Natural killer cell treated with Interleukin-12 subunit alpha and Interleukin-12 subunit beta and Interleukin-15 and Interleukin-18, amount 100 ng/mL, for 72 hours (primary cell): ENCODE measurements at places on chromosomes 2 and 18. TPM values are rescaled to one million over a fixed set of nuclear protein-coding genes. Genes with fewer than 3 reads are reported as not detected.

DNA sequence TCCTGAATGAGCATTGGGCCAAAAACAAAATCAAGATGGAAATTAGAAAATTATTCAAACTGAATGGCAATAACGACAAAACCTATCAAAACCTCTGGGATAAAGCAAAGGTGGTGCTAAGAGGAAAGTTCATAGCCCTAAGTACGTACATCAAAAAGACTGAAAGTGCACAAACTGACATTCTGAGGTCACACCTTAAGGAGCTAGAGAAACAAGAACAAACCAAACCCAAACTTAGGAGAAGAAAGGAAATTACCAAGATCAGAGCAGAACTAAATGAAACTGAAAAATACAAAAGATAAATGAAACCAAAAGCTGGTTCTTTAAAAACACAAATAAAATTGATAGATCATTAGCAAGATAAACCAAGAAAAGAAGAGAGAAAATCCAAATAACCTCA is 1543.5 kb upstream of the ACVR2A start:
- no peaks in the 10 kb centered on the region for H3K27me3 ChIP-seq
- no peaks in the 10 kb centered on the region for H3K4me1 ChIP-seq
- no peak for DNase-seq
- H3K36me3 ChIP-seq = peaks cover 11% of the 10 kb centered on the region
- no peak overlapping the region for H3K27ac ChIP-seq

DNA sequence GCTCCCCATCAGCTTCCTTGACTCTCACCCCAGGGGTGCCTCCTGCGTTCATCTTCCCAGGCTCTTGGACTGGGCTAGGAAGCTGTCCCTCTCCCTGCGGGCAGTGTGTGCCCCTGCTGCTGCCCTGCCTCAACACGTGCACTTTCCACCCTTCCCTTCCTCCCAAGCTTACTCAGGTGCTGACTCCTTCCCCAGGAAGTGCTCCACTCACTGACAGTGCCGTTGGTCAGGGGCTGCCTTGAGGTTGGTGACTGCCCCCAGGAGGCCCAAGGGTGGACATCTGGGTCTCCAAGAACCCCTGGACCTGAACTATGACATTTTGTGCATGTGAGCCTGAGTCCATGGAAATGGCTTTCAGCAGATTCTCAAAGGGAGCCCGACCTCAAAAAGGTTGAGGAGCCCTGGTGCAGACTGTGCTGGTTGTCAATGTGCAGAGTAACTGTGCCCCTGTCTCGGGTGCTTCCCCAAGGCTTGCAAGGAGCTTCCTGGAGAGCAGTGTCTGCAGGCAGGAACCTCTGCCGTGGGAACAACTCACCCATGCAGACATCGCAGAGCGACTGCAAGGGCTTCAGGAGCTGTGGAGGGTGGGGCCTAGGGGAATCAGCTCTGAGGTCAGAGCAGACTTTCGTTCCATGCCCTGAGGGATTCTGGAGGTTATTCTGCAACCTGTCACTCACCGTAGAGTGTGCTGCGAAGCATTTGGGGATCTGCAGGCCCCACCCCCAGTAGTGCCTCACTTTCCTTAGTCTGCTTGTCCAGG is 116.5 kb upstream of the MCFD2 start:
- no peaks in the 10 kb centered on the region for H3K4me1 ChIP-seq
- H3K27me3 ChIP-seq = no peaks in the 10 kb centered on the region
- H3K36me3 ChIP-seq = no peaks in the 10 kb centered on the region
- no peak overlapping the region for H3K27ac ChIP-seq
- DNase-seq = no peak

DNA sequence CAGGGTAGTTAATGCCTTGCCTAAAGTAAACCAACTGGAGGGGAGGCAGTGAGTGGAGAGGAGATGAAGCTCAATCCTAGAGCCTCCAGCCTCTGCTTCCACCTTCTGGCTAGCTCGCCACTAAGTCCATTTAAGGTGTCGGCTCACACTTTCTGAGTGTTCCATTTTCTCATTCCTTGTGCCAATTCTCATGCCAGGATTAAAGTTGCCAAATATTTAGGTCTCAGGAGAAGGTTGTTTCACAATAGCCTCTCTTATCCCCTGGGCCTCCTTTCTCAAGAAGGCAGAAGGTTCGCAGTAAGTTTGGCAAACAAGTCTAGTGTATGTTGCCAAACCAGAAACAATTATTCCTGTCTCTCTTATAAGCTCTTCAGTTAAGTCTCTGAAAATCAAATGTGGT is 57.2 kb downstream of the TACR1 start:
- H3K27me3 ChIP-seq = peaks cover 5% of the 10 kb centered on the region
- H3K4me1 ChIP-seq = no peaks in the 10 kb centered on the region
- H3K36me3 ChIP-seq = no peaks in the 10 kb centered on the region
- DNase-seq = no peak
- no peak overlapping the region for H3K27ac ChIP-seq

DNA sequence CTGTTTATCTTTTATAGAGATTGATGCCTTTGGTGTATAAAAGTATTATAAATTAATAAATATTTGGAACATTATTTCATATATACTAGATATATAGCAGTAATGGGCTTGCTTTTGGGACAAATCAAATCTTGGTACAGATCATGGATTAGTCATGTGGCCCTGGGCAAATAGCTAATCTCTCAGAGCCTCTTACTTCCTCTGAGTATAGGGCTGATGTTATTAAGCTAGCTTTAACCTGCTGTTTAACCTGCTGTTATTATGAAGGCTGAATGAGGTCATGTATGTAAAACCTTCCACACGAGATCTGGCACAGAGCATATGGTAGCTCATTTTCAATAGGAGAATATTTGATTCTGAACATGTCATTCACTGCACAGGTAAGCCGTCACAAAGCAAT is 5.7 kb downstream of the ITGB6 start:
- no peak for DNase-seq
- H3K4me3 ChIP-seq = no peak overlapping the region
- no peak overlapping the region for H3K27ac ChIP-seq
- peaks cover 21% of the 10 kb centered on the region for H3K4me1 ChIP-seq
- H3K27me3 ChIP-seq = no peaks in the 10 kb centered on the region

DNA sequence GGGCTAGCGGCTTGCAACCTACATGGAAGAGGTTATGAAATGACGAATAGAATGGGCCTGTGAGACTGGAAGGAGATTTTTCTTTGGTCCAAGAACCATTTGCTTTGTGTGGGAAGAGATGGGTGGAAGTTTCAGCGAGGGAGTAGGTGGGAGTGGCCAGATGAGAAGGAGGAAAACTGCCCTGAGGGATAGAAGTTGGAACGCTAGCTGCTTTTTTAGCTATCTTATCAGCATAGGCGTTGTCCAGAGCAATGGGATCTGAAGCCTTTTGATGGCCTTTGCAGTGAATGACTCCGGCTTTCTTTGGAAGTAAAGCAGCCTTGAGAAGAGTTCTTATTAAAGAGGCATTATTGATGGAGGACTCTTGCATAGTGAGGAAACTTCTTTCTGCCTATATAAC is 52.4 kb downstream of the SPTBN1 start:
- no peak overlapping the region for H3K4me3 ChIP-seq
- no peaks in the 10 kb centered on the region for H3K36me3 ChIP-seq
- no peaks in the 10 kb centered on the region for H3K4me1 ChIP-seq
- no peak for DNase-seq

DNA sequence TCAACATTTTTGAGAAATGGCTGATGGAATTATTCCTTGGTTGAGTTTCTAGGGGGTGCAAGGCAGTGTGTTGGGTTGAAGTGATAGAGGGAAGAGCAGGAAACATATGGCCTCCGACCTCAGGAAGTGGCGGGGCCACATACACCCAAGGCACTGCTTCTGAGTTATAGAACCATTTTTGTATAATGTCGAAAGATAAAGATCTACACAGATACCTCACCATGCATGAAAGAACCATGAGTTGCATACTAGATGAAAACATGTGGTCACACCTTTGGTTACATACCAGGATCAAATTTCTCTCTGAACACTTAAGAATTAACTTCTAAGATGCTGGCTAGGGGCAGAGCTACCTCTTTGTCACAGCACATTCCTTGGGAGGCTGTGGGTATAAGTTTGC is 23.2 kb downstream of the LAMA3 start:
- no peak for DNase-seq
- H3K36me3 ChIP-seq = no peaks in the 10 kb centered on the region
- H3K27me3 ChIP-seq = peaks cover 6% of the 10 kb centered on the region
- no peak overlapping the region for H3K4me3 ChIP-seq

The GAL3ST2 gene
- total RNA-seq = 2.8 TPM

GRCh38 chr2:188495969-188496431 is 204.3 kb downstream of the GULP1 start:
- DNase-seq = no peak
- H3K4me3 ChIP-seq = no peak overlapping the region
- H3K36me3 ChIP-seq = peaks cover 6% of the 10 kb centered on the region
- H3K27ac ChIP-seq = no peak overlapping the region
- H3K27me3 ChIP-seq = no peaks in the 10 kb centered on the region

The ZNF396 gene
- 0.52 TPM for total RNA-seq

- no peaks in the 10 kb centered on the region for H3K4me1 ChIP-seq
- no peak overlapping the region for H3K4me3 ChIP-seq
- DNase-seq = no peak
- H3K27ac ChIP-seq = no peak overlapping the region
Measured at GRCh38 chr18:56235481-56236013, 402.8 kb downstream of the TXNL1 start.

DNA sequence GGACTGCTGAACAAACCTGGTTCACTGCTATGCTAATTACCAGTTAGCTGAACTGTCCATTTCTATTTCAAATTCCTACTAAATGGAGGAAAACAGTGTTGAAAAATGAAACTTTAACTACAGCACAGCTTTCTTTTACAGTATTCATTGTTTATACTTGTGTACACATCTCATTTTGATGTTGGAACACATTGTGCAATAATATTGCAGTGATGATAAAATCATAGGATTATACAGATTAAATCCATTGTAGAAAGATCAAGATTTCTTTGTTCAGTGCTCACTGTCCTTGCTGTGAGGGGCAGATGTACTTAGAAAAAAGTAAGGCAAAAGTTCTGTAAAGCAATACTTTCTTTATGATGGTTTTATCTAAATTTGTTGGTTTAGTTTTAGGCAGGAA is 1055.1 kb downstream of the LRP1B start:
- H3K27me3 ChIP-seq = no peaks in the 10 kb centered on the region
- no peak overlapping the region for H3K4me3 ChIP-seq
- no peak overlapping the region for H3K27ac ChIP-seq
- no peaks in the 10 kb centered on the region for H3K36me3 ChIP-seq
- H3K4me1 ChIP-seq = no peaks in the 10 kb centered on the region

The ABCB11 gene
- 0.06 TPM for total RNA-seq

DNA sequence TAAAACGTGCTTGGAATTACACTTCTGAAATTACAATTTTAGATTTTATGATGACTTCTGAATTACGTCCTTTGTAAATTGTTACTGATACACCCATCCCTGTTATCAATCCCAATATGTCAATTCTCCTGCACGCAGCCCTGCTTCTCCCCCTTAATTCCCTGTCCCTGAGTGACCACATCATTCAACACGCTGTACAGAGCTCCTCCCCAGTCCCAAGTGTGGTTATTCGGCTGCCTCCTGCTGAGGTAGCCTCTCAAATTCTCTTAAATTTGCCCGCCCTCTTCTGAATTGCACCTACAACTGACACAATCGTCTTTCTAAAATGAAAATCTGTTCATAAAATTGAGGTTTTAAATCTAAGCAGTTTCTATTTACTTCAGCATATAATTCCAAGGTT is 10.1 kb downstream of the SERPINB8 start:
- H3K4me1 ChIP-seq = peaks cover 27% of the 10 kb centered on the region
- H3K27ac ChIP-seq = no peak overlapping the region
- no peaks in the 10 kb centered on the region for H3K27me3 ChIP-seq
- peaks cover 6% of the 10 kb centered on the region for H3K36me3 ChIP-seq
- no peak overlapping the region for H3K4me3 ChIP-seq

The COL3A1 gene
- total RNA-seq = not detected

DNA sequence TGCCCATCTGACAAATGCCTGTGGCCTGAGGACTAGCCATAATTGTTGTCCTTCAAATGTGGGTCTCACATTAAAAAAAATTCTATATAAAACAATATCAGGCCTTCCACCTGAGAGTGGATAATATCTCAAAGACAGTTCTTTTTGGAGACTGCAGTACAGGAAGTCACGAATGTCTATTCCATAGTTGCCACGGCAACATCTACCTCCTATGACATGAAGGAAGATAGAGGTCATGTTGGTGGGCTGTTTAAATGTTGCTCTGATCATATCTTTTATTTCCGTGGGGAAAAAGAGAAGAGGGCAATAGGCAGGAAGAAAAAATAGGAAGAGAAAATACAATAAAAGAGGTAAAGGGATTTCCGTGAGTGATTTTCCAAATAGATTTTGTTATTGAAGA is 151.8 kb downstream of the ARL6IP6 start:
- H3K4me1 ChIP-seq = no peaks in the 10 kb centered on the region
- H3K36me3 ChIP-seq = no peaks in the 10 kb centered on the region
- H3K27ac ChIP-seq = no peak overlapping the region
- no peak overlapping the region for H3K4me3 ChIP-seq
- DNase-seq = no peak

The ADAM17 gene
- total RNA-seq = 85.1 TPM

DNA sequence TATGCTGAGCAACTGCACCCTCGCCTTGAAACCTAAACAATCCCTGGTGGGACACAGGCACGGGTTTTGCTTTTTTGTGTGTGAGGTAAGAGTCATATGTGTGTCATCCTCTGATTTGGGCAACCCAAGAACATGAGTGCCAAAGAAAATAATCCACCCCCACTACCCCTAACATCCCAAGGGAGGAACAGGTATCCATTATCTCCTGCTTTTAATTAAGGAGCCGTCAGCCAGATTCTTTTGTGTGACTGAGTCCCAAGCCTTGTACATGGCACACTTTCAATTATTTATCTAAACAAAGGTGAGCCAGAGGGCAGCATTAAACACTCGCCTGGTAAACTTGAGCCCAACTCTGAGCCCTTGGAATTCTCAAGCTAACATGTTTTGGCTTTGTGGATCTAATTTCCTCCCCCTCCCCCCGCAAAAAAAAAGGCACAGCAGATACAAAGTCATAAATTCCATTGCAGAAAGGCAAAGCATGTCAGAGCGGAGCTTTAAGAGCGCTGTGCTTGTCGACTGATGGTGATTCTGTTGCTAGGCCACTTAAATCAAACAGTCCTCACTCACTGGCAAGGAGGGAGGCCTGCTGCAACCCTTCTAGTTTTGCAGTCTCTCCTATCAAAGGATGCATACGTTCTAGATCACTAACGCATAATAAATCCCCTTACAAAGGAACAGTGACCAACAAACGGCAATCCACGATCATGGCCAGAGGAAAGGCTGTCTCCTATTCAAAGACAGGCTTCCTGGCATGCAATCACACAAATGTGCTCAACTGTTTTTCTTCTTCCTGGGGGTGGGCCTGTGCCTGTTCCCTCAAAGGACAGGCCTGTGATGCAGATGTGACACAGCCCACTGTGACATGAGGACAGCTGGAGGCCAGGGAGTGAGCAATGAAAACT is 143.5 kb upstream of the LMAN1 start:
- H3K27ac ChIP-seq = no peak overlapping the region
- H3K4me3 ChIP-seq = no peak overlapping the region
- no peaks in the 10 kb centered on the region for H3K4me1 ChIP-seq

The KLHL41 gene
- total RNA-seq = not detected

The ITGB1BP1 gene
- total RNA-seq = 167 TPM

The TGOLN2 gene
- 174 TPM for total RNA-seq

DNA sequence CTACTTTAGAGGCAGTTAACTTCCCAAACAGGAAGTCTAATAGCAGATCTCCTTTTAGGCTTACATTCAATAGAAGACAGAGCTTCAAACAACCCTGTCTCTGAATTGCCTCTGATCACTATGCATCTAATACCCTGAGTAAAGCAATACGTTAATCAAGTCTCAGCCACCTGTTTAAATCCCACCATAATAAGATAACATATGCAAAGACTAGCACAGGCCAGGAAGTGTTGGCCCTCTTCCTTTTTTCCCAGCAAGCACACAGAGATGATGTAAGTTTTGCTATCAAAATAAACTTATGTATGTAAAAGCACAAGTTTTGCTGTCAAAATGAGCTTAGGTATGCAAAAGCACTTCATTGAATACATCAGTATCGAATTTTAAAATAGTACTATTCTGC is 385.5 kb downstream of the RND3 start:
- no peaks in the 10 kb centered on the region for H3K36me3 ChIP-seq
- no peaks in the 10 kb centered on the region for H3K27me3 ChIP-seq
- no peak overlapping the region for H3K4me3 ChIP-seq
- no peak for DNase-seq
